ENCODE measurements at places on chromosomes 6 and 20. TPM values are rescaled to one million over a fixed set of nuclear protein-coding genes. Genes with fewer than 3 reads are reported as not detected.

DNA sequence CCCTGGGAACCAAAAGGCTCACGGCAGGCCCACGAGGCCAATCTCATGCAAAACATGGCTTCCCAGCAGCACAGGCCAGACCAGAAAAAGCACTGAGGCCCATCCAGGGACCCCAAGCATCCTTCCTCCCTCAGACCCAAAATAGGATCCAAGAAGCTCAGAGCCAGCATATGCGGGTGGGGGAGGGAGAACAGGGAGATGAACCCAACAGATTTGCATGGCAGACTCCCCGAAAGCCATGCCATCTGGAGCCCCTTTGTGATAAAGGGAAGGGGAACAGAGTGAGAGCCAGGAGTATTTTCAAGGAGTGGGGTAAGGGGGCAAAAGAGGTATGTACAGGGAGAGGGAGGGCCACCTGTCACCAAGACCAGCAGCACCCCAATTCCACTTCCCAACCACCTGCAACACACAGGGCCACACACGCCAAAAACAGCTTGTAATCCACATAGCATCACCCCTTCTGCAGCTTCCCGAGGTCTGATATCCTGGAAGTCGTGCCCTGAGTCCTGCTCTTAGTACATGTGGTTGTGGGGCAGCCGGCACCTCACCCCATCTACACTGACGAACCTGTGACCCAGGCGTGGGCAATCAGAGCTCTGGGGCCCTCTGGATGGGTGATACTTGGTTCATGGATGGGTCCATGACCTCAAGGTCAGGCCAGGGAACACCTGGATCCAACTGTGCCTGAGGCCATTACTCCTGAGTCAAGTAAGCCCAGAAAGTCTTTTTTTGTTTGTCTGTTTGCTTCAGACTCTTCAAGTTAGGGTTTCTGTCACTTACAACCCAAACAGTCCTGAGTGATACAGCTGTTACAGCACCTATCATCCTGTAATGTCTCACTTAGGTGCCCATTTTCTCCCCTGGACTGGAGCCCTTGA, 24.4 kb downstream of the PREX1 start:
- DNase-seq = no peak

GRCh38 chr20:49247792-49248191, 28.6 kb downstream of the DDX27 start:
- DNase-seq = no peak

DNA sequence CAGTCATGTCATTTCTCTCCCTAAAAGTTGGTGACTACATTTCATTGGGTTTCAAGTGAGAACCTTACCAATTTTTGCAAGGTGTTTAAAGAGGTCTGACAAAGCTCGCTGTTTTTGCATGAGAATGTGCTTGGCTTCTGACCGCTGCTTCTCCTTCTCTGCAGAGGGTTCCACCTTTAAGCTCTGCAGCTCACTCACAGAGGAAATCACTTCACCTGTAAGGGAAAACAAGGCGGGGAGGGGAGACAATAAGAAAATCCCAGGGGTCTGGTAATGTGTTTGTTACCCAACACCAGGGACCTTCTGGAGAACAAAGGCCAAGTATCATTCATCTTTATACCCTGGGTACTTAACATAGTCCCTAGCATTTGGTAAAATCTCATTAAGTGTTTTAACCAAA, 40.0 kb upstream of the LYRM2 start:
- no peak for DNase-seq

The ULBP1 gene
- total RNA-seq = 0.67 TPM

- no peak for DNase-seq
These were observed 156.2 kb downstream of the BCAS1 start for GRCh38 chr20:53914091-53914780.

The RALY gene
- total RNA-seq = 208 TPM

DNA sequence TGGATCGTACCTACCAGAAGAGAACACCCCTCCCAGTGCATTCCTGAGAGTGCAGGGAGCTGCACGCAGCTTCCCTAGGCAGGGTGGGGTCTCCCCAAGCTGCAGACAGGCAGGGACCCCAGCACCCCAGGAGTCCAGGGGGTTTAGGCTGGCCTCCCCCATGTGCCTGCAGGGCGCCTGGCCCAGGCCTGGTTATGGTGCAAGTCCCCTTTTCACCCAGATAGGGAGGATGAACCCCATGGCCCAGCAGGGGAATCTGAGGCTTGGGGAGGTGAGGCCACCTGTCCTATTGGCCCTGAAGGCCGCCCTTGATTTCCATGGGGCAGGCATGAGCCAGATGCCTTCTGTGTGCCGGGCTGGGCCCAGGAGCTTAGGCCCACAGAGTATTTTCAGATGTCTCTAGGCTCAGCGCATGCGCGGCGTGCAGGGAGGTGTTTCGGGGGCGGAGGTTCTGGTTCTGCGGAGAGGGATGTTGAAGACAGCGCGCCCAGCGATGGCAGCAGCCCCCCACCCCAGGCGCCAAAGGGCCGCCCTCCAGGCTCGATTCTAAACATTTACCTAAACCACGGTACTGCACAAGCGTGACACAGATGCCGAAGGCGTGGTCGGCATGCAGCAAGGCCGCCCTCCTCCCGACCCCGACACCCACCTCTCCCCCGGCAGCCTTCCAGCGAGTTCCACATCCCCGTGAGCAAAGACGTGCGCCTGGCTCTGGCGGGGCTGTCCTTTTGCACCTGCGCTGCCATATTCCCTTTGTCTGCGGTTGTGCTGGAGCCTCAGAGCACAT, 29.4 kb downstream of the COL20A1 start:
- no peak for DNase-seq

- no peak for DNase-seq
These were observed 16.8 kb downstream of the CD83 start for GRCh38 chr6:14134211-14134910.

- DNase-seq = no peak
These were observed 1513.7 kb downstream of the GRIK2 start for GRCh38 chr6:102907181-102907580.

GRCh38 chr20:32163951-32164350, 43.6 kb downstream of the PLAGL2 start:
- no peak for DNase-seq

GRCh38 chr6:64930681-64931080, 776.3 kb downstream of the EYS start:
- no peak for DNase-seq

The LST1 gene
- total RNA-seq = 33.3 TPM

The ADGRF4 gene
- total RNA-seq = not detected

DNA sequence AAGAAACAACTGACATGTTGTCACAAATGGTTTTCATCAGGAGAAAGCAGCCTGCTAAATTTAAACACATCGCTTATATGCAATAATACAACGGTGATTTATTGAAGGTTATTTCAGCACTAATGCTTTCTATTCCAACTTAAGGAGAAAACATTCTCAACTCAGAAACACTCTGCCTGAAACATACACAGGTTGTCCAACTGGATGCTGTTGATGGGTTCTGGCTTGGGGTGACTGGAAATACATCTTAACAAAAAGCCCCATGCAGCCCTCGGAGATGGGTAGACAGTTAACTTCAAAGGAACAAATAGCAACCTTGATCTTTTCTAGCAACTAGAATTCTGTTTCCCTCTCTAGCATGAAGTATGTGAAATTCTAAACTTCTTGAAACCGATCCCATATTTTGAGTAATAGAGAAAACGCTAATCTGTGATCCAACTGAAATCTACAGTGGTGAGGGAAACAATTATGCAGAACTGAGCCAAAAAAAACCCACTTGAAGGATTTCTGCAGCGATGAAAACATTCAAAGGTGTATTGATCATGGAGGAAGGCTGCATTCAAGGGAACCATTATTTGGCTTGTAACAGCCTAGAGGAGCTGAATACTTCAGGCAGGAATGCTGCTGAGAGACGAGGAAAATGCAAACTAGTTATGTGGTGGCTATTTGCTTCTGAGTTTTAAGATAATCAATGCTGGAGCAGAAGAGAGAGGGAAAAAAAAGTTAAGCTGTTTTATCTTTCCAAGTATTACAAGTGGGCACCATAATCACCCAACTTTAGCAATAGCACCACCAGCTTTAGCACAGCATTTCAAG, 6.9 kb downstream of the ZMYND8 start:
- DNase-seq = no peak

DNA sequence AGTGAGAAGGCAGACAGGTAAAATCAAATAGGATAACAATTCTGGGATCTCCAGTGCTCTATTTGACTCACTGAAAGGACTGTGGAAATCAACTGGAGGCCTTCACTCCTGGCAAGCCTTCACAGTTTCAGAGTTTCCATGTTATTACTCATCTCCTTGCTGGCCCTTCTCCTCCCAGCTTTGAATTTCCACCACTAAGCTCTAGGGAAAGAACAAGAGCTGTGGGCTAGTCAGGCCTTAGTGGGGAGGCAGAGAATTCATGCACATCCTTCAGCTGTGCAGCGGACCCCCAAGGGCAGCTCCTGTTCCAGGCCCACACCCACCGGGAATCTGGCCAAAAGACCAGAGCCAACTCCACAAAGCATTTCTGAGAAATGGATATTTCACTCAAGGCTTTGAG, 26.0 kb downstream of the MYLIP start:
- DNase-seq = no peak

The MAS1 gene
- not detected for total RNA-seq

GRCh38 chr20:34579979-34580940, 21.7 kb downstream of the MAP1LC3A start:
- DNase-seq = peak; percentile 60

The CNKSR3 gene
- not detected for total RNA-seq

GRCh38 chr6:72709431-72709830, 87.6 kb downstream of the KCNQ5 start:
- no peak for DNase-seq

- DNase-seq = no peak
These were observed 87.1 kb downstream of the ERMARD start for GRCh38 chr6:169838346-169839028.

DNA sequence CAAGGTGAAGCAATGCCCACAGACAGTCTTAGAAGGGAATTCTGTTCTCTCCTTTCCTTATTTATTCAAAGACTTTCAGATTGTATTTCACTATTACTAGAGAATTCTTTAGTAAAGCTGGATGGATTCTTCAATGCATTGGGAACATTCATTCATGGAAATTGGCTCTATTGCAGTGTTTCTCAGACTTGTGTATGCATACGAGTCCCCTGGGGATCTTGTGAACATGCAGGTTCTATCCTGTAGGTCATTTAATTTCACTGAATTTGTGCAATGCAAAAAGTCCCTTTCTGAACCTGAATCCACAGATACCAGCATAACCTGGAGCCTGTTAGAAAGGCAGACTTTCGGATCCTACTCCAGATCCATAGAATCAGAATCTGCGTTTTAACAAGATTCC, 160.9 kb upstream of the AHI1 start:
- DNase-seq = no peak

DNA sequence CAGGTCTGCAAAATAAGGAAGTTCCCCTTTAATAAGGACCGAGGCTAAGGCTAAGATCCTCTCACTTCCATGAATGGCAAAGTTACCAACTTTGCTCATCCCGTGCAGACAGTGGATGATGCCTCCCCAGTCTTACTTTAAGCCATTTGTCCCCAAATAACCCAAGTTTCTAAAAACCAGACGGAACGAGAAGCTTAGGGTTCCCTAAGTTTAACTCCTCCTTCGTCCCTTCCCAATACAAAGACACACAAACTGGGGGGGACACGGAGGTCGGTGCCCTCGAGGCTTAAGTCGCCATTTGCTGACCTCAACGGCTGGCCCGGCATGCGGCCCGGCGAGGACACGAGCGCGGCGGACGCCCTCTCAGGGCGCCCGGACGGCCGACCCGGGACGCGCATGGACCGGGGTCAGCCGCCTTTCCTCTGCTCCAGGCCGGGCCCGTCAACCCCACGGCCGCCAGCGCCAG, 527 bp downstream of the FBXO30 start:
- peak; percentile 8 for DNase-seq

GRCh38 chr6:42120895-42121865, 21.2 kb downstream of the C6orf132 start:
- no peak for DNase-seq

The LRRC73 gene
- total RNA-seq = 0.52 TPM

DNA sequence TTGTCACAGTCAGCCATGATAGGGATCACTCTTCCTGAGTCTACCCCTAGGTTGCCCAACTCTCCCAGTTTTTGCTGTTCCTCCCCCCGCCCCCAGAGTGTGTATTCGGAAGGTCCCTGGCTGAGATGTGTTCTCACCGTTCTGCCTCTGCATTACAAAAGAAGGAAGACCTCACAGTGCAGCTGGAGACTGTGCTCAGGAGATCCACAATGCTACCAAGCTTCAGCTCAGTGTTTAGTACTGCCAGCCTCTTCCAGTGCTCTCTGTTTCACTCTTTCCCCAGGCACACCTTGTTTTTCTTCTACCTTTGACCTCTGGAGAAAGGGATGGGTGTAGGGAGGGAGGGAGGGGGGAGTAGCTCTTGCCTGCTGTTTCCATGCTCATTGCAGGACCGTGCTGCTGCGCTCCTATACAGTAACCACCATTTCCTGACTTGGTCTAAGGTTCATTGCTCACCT, 13.4 kb upstream of the MOCS1 start:
- DNase-seq = no peak

DNA sequence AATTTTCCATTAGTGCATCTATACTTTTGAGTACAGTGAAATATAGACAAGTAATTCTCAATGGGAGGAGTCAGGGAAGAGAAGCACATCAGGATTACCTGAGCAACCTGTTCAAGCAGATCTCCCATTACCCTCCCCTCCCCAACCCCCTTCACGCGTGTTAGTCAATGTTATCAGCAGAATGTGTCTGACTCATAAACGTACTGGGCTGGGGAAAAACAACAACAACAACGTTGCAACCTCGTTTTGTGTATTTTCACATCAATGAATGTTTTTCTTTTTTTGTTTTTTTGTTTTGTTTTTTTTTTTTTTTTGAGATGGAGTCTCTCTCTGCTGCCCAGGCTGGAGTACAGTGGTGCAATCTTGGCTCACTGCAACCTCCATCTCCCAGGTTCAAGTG, 287.0 kb upstream of the STXBP5 start:
- no peak for DNase-seq

GRCh38 chr6:147704691-147705090, 196.2 kb downstream of the SAMD5 start:
- DNase-seq = no peak

The PGK2 gene
- not detected for total RNA-seq

DNA sequence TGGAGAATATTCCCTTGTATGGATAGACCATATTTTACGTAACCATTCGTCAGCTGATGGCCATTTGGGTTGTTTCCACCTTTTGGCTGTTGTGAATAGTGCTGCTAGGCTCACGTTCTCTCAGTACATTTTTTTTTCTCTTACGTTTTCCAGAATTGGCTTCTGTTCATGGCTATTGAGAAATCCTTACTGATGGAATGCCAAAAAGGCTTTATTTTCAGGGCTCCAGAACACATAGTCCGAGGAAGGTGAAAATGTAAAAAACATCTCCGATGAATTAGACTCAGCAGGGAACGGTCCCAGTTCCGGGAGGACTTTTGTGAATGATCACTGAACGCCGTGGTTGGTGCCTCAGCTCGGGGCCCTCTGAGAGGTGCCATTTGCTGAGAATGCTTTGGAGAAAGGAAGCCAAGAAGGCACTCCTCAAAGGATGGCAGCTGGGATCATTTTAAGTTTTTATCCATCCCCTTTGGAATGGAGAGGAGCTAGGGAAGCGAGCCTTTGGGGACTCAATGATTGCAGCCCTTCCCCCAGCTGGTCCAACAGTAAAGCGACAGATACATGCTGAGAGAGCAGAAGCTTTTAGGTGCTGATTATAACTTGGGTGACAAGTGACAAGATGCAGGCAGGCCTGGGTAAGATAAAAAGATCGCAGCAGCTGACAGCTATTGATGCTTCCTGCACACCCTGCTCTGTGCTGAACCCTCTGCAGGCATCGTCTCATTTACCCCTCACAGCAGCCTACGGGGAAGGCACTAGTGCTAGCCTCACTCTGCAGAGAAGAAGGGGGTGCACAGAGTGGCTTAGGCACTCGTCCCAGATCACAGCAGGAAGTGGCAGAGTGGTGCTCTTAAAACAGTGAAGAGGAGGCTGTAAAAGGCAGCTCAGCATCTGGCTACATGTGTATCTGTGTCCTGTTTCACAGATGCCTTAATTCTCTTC, 133.4 kb upstream of the KCNG1 start:
- no peak for DNase-seq

The TPD52L1 gene
- not detected for total RNA-seq
